Stimulated activated CD4-positive, alpha-beta T cell treated with anti-CD3 and anti-CD28 coated beads, Interleukin-12 subunit alpha, Interleukin-12 subunit beta, amount 100 ng/mL, for 4 hours (primary cell): ENCODE measurements at places on chromosomes 4 and X.

DNA sequence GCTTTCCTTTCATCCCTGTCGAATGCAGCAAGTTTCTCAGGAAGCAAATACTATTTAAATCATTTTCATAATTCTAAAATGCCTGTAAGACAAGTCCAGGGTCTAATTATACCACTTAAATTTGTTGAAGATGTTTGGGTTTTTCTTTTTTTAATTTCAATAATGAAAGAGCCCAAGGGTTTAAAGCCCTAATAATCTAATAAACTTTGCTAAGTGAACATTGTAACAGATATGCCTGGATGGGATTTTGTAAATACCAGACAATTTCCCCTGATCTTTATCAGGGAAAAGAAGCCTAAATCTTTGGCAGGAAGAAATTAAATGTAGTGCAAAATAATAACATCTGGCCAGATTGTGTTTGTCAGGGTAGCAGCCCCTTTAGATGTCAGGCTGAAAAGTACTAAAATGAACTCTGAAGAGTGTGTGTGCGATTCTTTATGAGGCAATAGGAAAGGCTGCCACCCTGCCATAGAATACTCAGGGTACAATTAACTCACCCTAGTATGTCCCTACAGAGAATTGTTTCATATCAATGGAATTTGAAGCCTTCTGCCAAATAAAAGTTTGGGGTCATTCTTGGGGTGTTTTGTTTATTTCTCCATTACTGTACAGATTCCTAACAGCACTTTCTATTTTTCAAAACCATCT lies 45.6 kb downstream of the GPC3 start:
- DNase-seq, result no peak

DNA sequence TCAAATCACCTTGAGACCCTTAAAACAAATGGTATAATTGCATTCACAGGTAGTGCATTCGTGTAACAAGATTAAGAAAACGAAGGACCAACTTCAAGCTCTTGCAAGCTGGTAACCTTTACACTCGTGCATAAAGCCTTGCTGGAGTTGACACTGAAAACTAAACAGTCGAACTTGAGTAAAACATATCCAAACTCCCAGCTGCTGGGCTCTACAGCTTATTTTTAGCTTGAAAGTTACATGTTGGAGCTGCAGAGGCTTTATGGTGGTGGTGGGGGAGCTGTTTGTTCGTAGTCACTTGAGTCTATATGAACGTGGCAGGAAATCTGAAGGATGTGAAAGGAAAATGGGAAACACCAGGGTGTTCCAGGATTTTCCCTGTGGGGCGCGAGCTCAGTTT lies 2.7 kb upstream of the WDR1 start:
- no peak for DNase-seq

- no peak for DNase-seq
Measured at GRCh38 chr4:38582445-38582844, 81.6 kb upstream of the KLF3 start.

- no peak for DNase-seq
Measured at GRCh38 chrX:36753602-36754001, 254.6 kb upstream of the FAM47C start.

DNA sequence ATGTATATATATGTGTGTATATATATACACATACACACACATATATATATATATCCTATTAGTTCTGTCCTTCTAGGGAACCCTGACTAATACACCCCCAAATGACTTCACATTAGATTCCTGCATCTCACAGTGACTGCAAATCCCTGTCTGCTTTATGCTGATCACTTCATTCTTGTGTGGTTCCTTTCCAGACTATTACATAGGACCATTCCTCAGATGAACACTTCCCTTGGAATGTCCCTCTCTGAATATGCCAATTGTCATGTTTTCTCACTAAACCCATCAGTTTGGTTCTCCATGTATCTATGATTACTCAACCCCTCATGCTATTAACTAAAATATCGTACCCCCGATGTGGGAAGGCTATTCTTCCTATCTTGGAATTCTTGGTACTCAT lies 605.2 kb upstream of the NR3C2 start:
- no peak for DNase-seq

- no peak for DNase-seq
Measured at GRCh38 chr4:81030061-81030980, at the start of gene BMP3. TSS of gene BMP3 (plus strand) at chr4:81030708. CDS start at chr4:81031285, 577 bp downstream.

- DNase-seq, result no peak
Measured at GRCh38 chr4:78417603-78418002, 134.0 kb upstream of the ANXA3 start.

DNA sequence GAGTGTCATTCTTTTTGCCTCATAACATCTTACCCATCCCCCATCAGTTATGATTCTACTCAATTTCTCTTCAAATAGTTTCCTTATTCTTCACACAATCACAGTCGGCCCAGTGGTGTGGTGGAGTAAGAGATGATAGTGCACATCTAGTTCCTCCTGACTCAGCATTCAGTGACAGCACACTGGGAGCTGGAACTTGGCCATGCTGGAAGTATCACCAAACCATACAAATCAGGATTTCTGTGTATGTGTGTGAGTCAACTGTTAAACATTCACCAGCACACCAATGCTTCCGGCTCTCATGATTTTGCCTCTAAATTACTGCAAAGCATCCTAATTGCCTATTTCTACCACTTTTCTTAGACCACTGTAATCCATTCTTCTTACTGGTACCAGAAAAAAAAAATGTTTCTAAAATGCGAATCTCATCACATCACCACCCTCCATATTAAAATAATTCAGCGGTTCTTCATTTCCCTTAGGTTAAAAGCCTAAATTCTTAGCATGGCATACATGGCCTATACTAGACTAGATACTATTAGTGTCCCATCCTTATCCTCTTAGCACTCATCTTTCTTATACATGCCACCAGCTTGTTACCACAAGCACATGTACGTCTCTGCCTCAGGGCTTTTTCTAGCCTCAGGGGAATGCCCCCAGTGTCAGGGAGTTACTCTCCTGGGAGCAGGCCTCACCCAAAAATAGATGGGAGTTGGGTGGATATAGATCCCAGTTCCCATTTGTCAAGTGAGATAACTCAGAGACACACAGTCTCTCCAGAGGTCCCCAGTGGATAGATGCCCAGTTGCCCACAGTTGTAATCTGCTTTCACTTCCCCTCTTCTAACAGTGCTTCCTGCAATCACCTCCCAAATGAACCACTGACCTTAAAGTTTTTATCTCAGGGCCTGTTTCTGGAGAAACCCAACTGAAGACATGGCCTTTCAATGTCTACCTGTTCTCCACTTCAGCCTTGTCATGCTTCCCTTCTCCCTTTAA lies 49.2 kb upstream of the DDX53 start:
- no peak for DNase-seq

- no peak for DNase-seq
Measured at GRCh38 chr4:24094726-24095125, 204.9 kb upstream of the PPARGC1A start.

DNA sequence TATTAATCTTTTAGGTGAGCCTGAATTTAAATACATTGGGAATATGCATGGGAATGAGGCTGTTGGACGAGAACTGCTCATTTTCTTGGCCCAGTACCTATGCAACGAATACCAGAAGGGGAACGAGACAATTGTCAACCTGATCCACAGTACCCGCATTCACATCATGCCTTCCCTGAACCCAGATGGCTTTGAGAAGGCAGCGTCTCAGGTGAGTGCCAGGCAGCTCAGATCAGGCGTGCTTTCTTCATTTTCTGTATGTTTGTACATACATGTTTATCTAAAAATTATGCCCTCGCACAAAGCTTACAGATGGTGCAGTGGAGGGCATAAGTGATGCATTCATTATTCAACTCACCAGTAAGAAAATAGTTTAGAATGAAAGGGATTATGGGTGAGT lies 85.6 kb downstream of the CPE start:
- DNase-seq, result no peak

DNA sequence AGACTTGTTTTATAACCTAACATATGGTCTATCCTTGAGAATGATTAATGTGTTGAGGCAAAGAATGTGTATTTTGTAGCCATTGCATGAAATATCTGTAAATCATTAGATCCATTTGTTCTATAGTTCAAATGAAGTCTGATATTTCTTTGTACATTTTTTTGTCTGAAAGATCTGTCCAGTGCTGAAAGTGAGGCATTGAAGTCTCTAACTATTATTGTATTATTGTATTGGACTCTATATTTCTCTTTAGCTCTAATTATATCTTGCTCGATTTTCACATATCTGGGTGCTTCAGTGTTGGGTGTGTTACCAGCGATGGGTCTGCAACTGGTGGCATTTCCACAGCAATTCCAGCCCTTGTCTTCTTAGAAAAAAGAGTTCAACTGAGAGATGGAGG lies 76.0 kb downstream of the PBDC1 start:
- DNase-seq, result no peak

GRCh38 chrX:75149654-75150053 lies 6.4 kb downstream of the ABCB7 start:
- no peak for DNase-seq

- no peak for DNase-seq
Measured at GRCh38 chr4:52709155-52709554, 42.1 kb downstream of the ERVMER34-1 start.

DNA sequence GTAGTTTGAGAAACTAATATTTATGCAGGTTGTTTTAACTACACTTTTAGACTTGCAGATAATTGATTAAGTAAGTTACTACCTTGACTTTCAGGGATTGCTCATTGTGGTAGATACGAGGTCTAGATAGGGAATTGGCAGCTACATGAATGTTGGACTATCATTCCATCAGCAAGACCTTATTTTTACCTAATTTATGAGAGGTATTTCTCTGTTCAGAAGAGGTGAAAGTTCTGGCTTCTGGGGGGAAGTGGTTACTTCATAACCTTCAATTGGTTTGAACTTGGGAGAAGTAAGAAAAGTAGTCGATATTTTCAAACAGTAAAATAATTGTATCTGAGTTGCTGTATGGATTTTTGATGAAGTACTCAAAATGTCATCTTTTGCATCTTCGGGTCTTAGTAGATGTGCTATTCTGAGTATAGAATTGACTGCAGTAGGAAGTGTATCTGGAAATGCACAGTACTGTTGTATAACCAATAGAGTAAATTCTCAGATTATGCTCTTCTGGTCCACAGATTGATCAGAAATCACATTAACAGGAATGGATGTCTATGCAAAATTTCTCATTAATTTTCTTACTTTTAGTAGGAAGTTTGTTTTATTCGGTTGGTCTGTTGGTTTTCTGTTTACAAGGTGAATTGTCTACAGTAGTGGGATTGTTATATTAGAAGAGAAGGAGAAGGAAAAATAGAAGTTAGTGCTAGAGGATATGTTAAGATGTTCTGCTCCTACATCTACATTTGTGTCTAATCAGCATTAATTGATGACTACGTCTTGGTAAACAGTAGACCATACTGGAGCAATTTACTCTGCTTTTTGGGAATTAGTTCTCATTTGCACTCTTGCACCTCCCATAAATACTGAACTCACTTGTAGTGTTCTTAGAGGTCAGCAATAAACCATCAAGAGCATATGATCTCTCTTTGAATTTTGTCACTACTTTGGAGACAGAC lies 3.0 kb downstream of the NFKB1 start:
- no peak for DNase-seq

DNA sequence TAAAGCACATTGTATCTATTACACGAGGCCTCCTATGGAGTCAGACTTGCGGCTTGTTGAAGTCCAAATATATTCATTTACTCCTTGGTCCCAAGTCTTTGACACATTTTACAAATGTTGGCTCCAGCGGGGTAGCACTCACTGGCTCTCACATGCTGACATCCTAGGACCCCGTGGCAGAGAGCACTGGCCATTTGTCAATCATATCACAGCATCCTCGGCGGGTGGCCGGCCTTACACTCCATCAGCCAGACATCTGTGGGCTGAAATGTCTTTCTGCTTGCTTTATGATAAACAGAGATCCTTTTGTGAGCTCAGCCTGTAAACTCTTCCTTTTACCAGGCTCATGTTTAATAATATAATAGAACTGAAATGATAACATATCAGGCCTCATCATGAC lies 25.7 kb upstream of the VCX2 start:
- no peak for DNase-seq

GRCh38 chr4:123833171-123833643 lies 436.6 kb downstream of the SPRY1 start:
- no peak for DNase-seq

DNA sequence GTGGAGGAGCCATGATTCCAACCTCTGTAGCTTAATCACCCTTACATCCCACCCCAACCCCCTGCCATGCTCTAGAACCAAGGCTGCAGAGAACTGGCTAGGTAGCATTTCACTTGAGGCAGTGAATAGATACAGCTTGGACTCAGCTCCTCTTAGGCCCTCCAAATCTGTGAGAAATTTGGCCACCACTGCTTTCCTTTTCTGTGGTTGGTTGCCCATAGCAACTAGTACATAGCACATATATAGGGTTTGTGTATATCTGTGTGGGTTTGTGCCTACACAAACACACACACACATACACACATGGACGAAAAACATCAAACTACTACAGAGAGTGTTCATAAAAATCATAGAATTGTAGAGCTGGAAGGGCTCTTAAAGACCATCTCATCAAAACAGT lies 52.0 kb upstream of the CCDC160 start:
- no peak for DNase-seq

DNA sequence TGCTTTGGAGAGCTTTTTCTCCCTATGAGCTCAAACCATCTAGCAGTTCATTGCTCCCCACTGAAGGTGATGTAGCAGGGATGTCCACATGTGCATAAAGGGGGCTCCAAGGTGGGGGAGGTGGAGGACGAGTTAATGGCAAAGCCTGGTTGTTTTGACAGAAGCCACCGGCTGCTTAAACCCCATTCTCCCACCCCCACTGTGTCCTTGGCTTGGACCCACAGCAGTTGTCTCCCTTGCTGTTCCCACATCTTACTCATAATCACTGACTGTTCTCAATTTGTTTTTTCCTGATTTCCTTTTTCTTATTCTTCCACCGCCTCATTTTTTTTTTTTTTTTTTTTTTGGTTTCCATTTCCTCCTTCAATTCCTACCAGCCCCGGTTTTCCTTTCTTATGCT lies 72.7 kb downstream of the GEMIN8 start:
- no peak for DNase-seq

DNA sequence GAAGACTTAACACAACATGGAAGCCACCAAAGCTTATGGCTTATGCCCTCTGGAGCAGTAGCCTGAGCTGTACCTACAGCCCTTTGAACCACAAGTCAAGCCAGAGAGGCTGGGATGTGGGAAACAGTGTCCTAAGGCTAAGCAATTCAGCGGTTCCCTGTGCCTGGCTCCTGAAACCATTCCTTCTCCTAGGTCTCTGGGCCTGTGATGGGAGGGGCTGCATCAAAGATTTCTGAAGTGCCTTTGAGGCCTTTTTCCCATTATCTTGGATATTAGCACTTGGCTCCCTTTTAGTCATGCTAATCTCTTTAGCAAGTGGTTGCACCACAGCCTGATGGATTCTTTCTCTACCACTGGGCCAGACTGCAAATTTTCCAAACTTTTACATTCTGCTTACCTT lies 140.5 kb upstream of the NUDT10 start:
- DNase-seq, result no peak

DNA sequence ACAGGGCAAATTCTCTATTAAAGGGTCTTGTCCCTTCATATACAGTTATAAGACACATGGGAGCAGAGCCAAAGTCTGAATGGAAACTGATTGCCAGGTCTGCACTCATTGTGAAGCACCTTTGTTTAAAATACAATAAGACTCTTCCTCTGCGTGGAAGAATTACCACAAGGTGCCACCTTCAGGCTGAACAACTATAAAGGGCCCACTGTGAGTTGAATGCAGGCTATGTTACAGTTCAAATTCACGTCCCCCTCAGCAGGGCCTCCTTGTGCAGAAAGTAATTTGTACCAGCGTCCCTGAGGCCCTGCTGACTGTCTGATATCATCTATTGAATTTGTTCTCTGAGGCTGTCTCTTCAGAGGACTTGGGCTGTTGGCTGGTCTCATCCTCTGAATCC lies 225.8 kb upstream of the TEX13C start:
- DNase-seq, result no peak

GRCh38 chr4:82373486-82373815 lies 340 bp downstream of the HNRNPD start:
- DNase-seq, result no peak

GRCh38 chr4:108846568-108846967 lies 83.7 kb upstream of the ETNPPL start:
- no peak for DNase-seq
